NCI-H82 (cell line): ENCODE measurements at places on chromosomes 5 and 9.

GRCh38 chr9:124370896-124371582 is 44.2 kb downstream of the PSMB7 start:
- no peak for DNase-seq

- no peak for DNase-seq
Observed at GRCh38 chr5:149578896-149579295, 2.4 kb upstream of the ARHGEF37 start.

DNA sequence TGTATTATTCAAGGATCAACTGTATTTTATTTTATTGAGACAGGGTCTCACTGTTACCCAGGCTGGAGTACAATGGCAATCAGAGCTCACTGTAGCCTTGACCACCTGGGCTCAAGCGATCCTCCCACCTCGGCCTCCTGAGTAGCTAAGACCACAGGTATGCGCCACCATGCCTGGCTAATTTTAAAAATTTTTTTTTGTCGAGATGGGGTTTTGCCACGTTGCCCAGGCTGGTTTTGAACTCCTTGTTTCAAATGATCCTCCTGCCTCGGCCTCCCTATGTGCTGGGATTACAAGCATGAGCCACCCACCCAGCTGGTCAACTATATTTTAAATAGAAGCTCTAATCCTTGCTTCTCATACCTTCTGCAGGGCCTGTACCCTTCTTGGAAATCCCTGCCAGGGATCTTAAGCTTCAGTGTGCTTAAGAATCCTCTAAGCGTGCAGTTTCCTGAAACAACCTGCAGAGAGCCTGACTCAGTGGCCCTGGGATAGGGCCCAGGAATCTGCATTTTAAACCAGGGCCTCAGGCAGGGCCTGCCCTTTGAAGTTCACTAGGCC is 2.9 kb downstream of the AKNA start:
- peak; percentile 70 for DNase-seq

- no peak for DNase-seq
Observed at GRCh38 chr5:132525299-132525724, 18.0 kb downstream of the IL5 start.

DNA sequence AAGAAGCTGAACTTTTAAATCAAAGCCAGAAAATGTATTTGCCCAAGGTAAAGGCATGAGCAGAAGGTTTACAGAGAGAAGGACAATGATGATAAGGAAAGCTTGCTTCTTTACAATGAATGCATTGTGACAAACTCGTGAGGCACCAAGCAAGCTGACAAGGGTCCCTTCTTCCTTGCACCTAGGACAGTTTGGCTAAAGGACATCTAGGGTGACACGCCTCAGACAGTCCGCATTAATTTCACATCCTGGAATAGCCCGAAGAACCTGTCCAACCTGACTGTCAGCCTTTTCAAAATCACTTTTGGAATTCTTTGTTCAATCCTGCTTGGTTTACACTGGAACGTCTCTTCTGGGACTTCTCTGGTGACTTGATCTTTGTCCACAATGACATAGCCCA is 146.4 kb upstream of the MAP3K1 start:
- DNase-seq: no peak

GRCh38 chr9:109477258-109478050 is 20.7 kb downstream of the PTPN3 start:
- no peak for DNase-seq

- DNase-seq: no peak
Observed at GRCh38 chr5:34571677-34572041, 84.5 kb upstream of the RAI14 start.

- DNase-seq: peak; percentile 90
Observed at GRCh38 chr9:136485049-136486045, 2.5 kb upstream of the SEC16A start.
